Epithelial cell of alveolus of lung (primary cell): ENCODE measurements at places on chromosomes 2 and 18. TPM values are rescaled to one million over a fixed set of nuclear protein-coding genes. Genes with fewer than 3 reads are reported as not detected.

The OSR1 gene
- 8.4 and 18.8 TPM in 2 replicates for total RNA-seq

The ZNF804A gene
- 4.2 and 7.5 TPM in 2 replicates for total RNA-seq

The TNS1 gene
- total RNA-seq, result 29.6 and 78.2 TPM in 2 replicates

The DSC3 gene
- total RNA-seq, result 1.4 and 2.5 TPM in 2 replicates

The ANKRD29 gene
- 0.16 and 2.3 TPM in 2 replicates for total RNA-seq

The KIF1A gene
- 2.7 TPM in 1 of 2 replicates, not detected in the other for total RNA-seq

The ATP6V1B1 gene
- 0.40 and 4.1 TPM in 2 replicates for total RNA-seq

The ODC1 gene
- 44.7 and 122 TPM in 2 replicates for total RNA-seq

The NT5C1B gene
- total RNA-seq, result not detected in 2 replicates

The FBXO41 gene
- 2.5 and 3.0 TPM in 2 replicates for total RNA-seq

The DPP4 gene
- 13.3 and 83.8 TPM in 2 replicates for total RNA-seq

The LRATD1 gene
- total RNA-seq, result 0.64 and 3.5 TPM in 2 replicates

The IL1B gene
- 1.4 and 69.0 TPM in 2 replicates for total RNA-seq

The PRSS56 gene
- 0.48 TPM in 1 of 2 replicates, not detected in the other for total RNA-seq
